Left cardiac atrium (tissue), 4 donors: ENCODE measurements at places on chromosomes 13 and 19. TPM values are rescaled to one million over a fixed set of nuclear protein-coding genes. Genes with fewer than 3 reads are reported as not detected.
A peak's percentile ranks its signal among the peaks of the same experiment; 100 is the strongest.

DNA sequence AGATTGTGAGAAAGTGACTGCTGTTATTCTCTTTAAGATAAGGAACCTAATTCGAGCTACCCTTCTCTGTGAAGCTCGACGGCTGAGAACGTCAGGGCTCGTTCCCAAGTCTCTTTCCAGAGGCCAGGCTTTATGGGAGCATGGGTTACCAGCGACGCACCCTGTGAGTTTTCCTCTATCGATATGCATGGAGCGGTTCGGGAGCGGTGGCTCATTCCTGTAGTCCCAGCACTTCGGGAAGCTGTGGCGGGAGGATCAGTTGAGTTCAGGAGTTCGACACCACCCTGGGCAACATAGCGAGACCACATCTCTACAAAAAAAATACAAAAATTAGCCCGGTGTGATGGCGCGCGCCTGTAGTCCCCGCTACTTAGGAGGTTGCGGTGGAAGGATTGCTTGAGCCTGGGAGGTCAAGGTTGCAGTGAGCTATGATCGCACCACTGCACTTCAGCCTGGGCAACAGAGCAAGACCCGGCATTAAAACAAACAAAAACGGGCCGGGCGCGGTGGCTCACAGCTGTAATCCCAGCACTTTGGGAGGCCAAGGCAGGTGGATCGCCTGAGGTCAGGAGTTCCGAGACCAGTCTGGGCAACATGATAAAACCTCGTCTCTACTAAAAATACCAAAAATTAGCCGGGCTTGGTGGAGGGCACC, 681 bp upstream of the ZNF606 start:
- DNase-seq, result no peak

GRCh38 chr19:29560313-29561075, 34.7 kb downstream of the VSTM2B start:
- no peak for DNase-seq

DNA sequence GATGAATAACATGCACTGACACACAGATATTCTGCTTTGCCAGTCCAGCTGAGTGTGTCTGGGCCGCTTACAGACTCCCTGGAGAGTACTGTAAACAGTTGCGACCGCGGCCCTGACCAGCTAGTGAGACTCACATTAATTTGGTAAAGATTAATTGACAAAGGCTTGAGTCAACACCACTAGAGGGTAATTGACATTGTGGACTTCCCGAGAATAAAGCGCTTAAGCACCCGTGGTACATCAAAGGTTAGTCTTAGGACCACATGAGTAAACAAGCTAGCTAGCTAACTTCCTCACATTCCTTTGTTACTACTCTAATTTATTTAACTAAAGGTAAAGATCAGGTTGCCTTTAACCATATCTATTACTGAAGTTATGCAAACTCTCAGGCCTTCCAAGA, 624.4 kb upstream of the ARGLU1 start:
- DNase-seq, result no peak

Gene PVR
- total RNA-seq, result 64.7 TPM

DNA sequence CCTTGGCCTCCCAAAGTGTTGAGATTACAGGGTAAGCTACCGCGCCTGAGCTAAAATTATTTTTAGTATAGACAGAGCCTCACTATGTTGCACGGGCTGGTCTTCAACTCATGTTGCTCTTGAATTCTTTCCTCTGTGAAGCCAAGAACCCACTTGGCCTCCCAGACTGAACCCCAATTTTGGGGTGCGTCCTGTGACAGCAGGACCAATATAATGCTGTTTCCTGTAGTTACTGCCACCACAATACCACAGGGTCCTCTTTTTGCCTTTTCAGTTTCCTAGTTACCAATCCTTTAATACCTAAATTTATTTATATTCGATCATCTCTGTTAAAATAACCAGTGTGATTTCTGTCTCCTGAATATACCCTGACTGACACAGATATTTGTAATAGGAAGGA, 32.9 kb downstream of the TSKS start:
- DNase-seq, result no peak

Gene TPTE2
- not detected for total RNA-seq

DNA sequence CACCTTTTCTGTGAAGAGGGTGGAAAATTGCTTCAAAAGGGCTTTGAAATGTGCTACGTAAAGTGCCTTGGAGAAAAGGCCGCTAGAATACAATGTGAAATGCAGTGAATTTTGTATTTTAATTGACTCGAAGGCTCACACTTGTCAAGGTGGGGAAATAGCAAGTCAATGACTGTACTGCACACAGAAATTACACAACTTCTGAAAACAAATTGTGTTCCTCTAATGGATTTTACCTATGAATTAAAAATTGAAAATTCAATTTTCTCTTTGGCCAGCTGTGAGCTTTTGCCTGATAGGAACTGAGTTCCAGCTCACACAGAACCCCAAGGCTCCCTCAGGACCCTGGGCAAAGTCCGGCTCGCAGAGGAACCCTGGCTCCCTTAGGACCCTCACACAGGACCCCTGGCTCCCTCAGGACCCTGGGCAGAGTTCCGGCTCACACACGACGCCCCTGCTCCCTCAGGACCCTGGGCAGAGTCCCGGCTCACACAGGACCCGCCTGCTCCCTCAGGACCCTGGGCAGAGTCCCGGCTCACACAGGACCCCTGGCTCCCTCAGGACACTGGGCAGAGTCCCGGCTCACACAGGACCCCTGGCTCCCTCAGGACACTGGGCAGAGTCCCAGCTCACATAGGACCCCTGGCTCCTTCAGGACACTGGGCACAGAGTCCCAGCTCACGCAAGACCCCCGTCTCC, 324.9 kb downstream of the UQCRFS1 start:
- DNase-seq, result peak; percentile 38

Gene ERICH6B
- total RNA-seq, result not detected

DNA sequence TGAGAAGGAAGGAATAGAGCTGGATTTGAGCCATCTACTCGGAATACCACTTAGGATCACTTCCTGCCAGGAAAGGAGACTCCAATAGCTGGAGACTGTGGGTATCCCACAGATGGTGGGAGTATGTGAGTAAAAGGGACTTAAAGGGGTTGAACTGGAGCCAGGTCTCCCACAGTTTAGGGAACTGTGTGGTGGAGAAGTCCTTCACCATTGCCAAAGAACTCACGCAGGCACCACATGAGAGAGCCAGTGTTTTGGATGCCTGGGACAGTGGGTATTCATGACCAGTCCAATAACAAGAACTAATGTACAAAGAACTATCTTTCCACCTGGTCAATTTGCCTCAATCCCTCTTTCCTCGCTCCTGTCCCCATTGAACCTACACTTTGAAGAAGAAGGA, 24.4 kb upstream of the MYCBP2 start:
- no peak for DNase-seq

DNA sequence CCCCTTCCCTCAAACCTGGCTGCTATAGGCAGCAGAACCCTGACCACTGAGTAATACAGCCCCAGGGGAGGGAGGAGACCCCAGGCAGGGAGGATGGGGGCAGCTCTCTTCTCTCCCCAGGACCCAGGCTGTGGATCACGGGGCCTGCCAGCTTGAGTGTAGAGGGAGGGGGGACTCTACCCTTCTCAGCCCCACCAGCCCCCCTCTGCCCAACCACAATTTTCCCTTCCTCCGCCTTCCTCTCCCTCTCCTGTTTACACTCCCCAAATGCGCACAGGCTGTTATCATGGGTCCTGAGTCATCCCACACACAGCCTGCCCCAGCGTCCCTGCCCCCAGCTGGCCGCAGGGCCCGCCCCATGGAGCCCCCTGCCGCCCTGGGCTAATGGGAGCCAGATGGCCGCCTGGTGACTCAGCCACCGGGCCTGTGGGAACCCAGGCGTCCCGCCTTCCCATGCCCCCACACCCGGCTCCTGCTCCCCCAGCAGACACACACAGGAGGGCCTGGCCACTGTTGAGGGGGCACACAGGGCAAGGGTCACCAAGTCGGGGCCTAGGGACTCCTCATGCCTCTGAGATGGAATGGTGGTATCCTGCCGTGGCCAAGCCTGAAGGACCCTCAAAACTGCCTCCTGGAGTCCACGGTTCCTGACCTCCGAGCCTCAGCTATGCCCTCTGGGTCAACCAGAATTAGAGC, 13.6 kb downstream of the CCDC97 start:
- peak; percentile 82 for DNase-seq

Gene ZNF43
- 8.6 TPM for total RNA-seq

DNA sequence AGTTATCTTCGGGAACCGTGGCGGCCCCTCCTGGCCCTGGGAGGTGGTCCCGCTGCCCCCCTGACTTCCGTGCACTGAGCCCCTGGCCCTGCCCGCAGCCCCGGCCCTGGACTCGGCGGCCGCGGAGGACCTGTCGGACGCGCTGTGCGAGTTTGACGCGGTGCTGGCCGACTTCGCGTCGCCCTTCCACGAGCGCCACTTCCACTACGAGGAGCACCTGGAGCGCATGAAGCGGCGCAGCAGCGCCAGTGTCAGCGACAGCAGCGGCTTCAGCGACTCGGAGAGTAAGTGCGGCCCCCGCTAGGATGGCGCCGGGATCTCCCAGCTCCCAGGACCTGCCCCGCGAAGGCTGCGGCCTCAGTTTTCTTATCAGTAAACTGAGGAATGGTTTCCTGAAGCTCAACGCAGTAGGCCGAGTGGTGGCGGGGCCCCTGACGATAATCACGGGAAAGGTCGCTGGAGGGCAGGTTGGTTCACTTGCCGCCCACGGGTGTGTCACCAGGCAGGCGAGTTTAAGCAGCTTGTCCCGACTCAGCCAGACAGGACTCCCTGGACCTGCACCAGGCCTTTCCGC, 924 bp downstream of the RGCC start:
- DNase-seq, result peak; percentile 49

DNA sequence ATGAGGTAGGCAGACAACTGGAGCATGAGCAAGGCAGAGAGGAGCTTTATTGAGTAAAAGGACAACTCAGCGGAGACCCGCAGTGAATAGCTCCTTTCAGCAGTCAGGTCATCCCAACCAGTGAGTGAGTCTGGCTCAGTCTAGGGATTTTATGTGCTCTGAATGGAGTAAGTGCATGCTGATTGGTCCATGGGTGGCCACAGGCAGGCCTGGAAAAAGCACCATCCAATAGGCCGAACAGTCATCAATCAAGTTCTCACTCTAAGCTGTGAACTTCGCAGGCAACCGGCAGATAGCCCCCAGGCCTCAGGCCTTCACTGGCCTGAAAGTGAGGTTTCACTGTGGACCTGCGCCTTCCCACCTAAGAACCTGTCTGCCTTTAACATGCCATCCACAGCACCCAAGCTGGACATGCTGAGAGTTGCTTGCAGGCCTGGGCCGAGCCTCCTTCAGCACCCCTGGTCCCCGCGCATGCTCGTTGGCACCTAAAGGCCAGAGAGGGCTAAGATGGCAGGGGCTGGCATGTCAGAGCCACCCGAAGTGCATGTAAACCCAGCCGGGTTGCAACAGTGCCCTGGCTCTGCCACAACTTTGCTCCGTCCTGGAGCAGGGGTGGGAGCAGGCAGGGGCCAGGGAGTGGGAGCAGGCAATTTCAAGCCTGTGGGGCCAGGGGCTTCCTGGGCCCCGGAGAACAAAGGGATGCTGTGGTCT, 698.7 kb downstream of the SLITRK1 start:
- DNase-seq, result no peak

DNA sequence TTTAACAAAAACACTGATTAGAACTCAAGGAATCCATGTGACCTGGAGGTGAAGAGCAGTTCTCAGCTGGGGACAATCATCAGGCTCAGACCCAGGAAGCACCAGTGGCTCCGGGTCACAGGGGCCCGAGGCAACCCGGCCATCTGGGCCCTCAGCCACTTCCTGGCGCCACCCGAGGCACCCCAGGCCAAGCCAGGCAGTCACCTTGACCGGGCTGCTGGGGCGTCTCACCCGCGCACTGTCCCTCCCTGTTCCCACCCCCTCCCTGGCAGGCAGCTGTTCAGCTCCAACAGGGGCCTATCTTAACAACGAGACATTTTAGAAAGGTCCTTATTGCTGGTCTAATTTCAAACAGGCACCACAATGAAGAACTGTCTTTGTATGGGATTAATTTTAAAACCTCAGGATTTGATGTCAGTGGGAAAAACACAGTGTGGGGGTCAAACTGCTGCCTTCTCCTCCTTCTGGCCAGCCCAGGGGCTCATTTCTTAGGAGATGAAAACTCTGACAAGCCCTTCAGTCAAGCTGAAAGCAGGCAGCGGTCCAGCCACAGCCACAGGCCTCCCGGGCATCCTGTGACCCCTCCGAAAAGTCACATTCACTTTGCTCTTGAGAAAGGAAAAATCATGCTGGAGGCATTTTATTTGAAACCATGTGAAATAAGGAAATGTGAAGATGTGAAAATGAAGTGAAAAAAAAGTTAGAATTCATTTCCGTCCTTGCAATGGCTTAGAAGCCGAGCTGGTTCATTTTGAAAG, 83.3 kb downstream of the KCTD15 start:
- DNase-seq, result peak; percentile 37

DNA sequence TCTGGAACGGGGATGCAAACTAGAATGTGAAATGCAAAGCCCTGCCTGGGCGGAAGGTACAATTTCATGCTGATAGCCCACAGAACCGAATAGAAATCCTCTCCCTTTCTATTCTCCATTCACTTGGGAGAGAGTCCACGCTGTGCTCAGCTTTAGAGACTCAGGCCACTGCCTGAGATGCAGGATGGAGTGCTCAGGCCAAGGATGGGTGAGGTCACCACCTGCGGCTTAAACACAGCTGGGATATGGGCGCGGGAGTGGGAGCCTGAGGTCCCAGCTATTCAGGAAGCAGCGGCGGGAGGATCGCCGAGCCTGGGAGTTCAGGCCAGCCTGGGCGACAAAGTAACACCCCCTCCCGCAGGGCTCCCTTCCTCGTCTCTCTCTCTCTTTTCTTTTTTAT, 446 bp upstream of the ZNF83 start:
- peak; percentile 37 for DNase-seq

Gene PSG5
- total RNA-seq, result not detected

GRCh38 chr19:23558541-23558940, 128.5 kb downstream of the ZNF675 start:
- no peak for DNase-seq

DNA sequence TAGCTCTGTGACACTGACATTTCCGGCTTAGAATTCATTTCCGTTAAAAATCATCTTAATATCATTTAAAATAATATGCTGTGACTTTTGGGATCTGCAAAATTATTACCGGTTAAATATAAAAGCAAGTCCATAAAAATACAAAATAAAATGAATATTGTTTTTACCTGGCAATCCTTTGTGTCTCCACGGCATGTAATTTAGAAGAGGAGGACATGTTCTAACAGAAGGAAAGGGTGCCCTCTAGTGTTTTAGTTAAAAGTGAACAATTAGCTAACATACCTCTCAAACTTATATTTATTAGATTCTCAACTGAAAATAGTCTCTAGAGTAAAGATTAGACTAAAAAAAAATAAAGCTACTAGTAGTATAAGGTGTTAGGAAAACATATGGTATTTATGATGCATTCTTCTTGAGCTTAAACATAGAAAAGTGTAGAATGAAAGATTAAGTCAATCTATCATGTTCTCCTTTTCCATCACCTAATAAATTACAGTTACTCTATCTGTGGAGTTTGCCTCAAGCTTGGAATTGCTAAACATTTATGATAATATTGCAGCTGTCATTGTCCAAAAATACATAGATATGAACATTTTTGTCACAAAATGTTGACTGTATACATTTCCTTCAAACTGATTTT, 676.7 kb upstream of the SPRY2 start:
- no peak for DNase-seq
